ENCODE measurements at places on chromosomes 1 and 21. TPM values are rescaled to one million over a fixed set of nuclear protein-coding genes. Genes with fewer than 3 reads are reported as not detected.

- DNase-seq = no peak
Observed at GRCh38 chr1:121558514-121558913, 373.7 kb downstream of the SRGAP2C start.

DNA sequence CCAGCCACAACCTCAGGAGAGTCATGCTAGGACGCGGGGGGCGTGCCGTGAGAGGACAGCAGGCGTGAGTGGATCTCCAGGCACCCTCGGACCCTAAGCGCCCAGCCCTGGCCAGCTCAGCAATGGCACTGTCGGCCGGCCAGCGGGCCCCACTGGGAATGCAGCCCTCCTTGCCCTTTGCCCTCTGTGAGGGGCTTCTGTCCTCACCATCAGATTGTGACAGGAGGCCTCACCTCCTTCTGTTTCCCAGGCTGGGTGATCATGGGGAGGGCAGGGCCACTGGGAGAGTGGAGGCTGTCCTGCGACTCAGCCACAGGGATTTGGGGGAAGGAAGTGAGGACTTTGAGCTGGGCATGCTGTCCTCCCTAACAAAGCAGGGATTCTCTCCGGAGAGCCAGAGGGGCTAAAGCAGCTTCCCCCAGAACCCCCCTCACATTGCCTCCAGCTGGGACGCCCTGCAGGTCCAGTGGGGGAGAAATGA lies 6.6 kb upstream of the LRRC3 start:
- no peak for DNase-seq

DNA sequence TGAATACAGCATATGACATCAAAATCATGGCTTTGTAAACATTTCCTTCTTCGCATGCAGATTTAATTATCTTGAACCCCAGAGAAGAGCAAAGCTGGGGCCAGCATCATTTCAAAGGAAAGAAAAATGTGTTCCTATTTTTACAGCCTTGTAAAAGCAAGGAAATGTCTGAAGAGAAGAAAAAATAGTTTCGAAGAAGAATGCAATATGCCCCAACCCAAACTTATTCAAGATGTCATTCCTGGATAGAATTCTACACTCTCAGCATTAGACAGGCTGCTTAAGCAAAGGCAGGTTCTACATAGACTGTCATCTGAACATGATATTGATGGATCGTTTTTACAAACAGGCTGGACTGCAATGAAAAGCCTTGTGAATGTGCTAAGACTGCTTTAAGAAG lies 900.8 kb downstream of the TTLL7 start:
- DNase-seq = no peak

DNA sequence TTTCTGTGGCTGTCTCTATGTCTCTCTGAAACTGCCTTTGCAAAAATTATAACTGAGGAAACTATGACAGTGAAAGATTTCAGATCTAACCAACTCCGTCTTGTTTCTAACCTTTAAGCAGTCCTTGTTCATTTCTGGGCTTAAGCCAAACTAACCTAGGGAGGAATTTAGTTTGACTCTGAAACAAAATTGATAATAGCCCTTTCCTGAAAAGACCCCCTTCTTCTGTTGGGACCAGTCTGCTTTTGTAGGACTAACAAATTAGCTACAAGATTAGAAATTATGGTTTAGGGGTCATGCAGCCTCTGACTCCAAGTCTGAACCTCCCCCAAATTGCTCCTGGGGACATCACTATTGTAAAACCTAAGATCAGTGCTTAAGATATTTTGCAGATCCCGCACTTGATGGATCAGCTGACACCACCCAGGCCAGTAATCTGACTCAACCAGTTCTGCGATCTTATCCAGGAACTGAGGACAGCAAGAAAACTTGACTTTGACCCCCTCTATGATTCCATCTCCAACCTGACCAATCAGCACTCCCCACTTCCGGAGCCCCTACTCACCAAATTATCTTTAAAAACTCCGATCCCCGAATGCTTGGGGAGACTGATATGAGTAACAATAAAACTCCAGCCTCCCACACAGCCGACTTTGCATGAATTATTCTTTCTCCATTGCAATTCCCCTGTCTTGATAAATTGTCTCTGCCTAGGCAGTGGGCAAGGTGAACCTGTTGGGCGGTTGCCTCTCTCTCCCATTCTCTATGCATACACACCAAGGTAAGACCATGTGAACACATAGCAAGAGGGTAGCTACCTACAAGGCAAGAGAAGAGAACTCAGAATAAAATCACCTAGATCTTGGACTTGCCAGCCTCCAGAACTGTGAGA lies 11.1 kb upstream of the TRIM63 start:
- no peak for DNase-seq

GRCh38 chr1:220750131-220750515 lies 2.0 kb downstream of the MTARC2 start:
- no peak for DNase-seq

The ACTL8 gene
- total RNA-seq = not detected

DNA sequence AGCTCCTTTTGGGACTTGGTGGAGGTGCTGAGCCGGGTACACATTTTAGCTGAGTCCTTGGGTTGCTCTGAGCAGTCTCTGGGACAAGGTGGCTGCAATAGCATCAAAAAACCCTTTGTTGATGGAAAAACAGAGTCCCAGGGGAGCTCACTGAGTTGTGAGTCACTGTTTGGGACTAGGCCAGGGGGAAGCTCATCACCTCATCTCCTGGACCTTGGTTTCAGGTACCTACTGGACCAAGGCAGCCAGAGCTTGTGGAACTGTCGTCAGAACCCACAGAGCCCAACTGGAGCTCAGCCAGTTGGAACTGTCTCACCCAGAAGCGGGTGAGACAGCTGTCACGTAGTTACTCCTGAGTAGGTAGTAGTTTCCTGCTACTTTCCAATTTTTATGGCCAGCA lies 146.7 kb downstream of the HLX start:
- DNase-seq = no peak

DNA sequence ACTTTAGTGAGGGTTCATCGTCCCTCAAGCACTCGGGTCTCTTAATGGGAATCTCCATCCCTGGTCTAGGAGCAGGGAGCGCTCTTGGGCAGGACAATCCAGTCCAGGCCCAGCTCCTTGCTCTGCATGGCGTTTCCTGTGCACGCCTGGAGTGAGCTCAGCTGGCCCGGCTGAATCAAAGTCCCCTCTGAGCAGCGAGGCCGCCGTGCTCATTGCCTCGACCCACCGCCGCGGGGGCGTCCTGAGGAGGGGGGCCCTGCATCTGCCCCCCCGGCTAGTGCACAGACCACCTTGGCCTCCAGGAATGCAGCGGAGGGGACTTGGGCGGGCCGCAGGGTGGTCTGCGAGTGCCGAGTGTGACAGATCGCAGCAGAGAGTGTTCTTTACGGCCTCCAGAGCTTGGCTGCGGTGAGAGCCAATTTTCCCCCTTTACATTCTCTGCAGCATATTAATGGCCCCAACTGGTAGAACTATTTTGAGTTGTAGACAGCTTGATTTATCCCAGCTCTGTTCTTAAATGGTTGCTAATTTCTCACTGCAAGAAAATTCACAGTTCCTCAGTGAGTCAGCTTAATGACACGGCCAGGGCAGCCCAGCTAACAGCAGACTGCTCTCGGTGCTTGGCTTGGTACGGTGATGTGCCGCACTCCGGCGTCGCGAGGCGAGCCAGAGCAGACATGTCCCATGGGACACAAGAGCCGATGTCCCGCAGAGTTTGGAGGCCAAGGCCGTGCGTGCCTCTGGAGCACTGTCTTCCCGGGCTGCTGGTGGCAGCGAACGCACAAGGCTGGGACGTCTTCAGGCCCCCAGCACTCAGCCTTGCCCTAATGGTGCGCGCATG lies 39.8 kb downstream of the SNAP47 start:
- DNase-seq = peak; percentile 62

The EPS8L3 gene
- total RNA-seq = not detected

The S100B gene
- total RNA-seq = not detected

Data from SJSA1 (cell line).